Activated CD4-positive, alpha-beta T cell treated with anti-CD3 and anti-CD28 coated beads, Interleukin-2, amount 10 ng/mL, durations not matched to agents 24 days and 14 days (primary cell): ENCODE measurements at places on chromosomes 16 and 17. TPM values are rescaled to one million over a fixed set of nuclear protein-coding genes. Genes with fewer than 3 reads are reported as not detected.

TRIM37 gene
- 26.5 and 29.3 TPM in 2 replicates for total RNA-seq

DEXI gene
- total RNA-seq = 35.6 and 38.0 TPM in 2 replicates

NPW gene
- total RNA-seq = 6.9 and 7.0 TPM in 2 replicates

NF1 gene
- total RNA-seq = 28.5 and 28.9 TPM in 2 replicates

GRCh38 chr17:61537264-61537771 lies 53.7 kb downstream of the NACA2 start:
- H3K27me3 ChIP-seq = peaks cover 12% of the 10 kb centered on the region
- no peak overlapping the region for H3K27ac ChIP-seq
- peak; percentile 7 for DNase-seq
- H3K36me3 ChIP-seq = no peaks in the 10 kb centered on the region
- H3K4me1 ChIP-seq = no peaks in the 10 kb centered on the region
- H3K4me3 ChIP-seq = no peak overlapping the region

- no peak overlapping the region for H3K4me3 ChIP-seq
- DNase-seq = no peak
- H3K27me3 ChIP-seq = no peaks in the 10 kb centered on the region
- H3K27ac ChIP-seq = no peak overlapping the region
- H3K36me3 ChIP-seq = peaks cover 13% of the 10 kb centered on the region
- H3K4me1 ChIP-seq = peaks cover 18% of the 10 kb centered on the region
Measured at GRCh38 chr16:9082422-9082821, 9.0 kb upstream of the HAPSTR1 start.

DNA sequence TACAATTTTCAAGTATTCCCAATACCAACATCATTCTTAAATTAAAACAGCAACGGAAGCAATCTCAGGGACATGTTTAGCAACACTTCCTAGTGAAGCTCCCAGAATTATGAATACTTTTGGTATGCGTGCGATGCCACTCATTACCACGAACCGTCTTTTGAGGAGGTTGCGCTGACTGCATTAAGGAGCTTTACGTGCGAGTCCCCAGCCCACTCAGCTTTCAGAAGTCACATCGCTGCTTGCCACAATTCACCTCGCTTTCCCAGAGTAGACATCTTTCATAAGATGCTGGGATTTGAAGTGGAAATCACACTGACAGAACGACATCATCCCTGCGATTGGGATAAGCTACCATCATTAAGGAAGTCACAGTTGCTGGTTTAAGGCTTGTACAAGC lies 441.6 kb upstream of the HSBP1 start:
- no peaks in the 10 kb centered on the region for H3K27me3 ChIP-seq
- no peak overlapping the region for H3K4me3 ChIP-seq
- no peaks in the 10 kb centered on the region for H3K36me3 ChIP-seq
- DNase-seq = no peak
- no peak overlapping the region for H3K27ac ChIP-seq

- no peaks in the 10 kb centered on the region for H3K36me3 ChIP-seq
- H3K4me1 ChIP-seq = no peaks in the 10 kb centered on the region
- no peaks in the 10 kb centered on the region for H3K27me3 ChIP-seq
- H3K27ac ChIP-seq = no peak overlapping the region
Measured at GRCh38 chr16:10107081-10107480, 75.1 kb downstream of the GRIN2A start.

- peak; percentile 62 for DNase-seq
- peak overlapping the region; percentile 97 for H3K27ac ChIP-seq
- H3K27me3 ChIP-seq = no peaks in the 10 kb centered on the region
- peaks cover 69% of the 10 kb centered on the region for H3K4me1 ChIP-seq
- peak overlapping the region; percentile 60 for H3K4me3 ChIP-seq
Measured at GRCh38 chr17:64498308-64499203, 1.7 kb upstream of the POLG2 start.
